EL (cell line): ENCODE measurements at places on chromosomes 7 and 10.
A peak's percentile ranks its signal among the peaks of the same experiment; 100 is the strongest.

GRCh38 chr7:104960741-104961448 is 53.1 kb upstream of the KMT2E start:
- DNase-seq = no peak

DNA sequence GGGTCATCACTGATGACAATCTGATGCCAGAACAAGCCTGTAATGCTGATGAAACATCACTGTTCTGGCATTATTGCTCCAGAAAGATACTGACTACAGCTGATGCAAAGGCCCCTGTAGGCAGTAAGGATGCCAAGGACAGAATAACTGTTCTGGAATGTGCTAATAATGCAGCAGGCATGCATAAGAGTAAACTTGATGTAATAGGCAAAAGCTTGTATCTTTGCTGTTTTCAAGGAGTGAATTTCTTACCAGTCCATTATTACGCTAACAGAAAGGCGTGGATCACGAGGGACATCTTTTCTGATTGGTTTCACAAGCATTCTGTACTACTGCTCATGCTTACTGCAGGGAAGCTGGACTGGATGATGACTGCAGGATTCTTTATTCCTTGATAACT is 18.7 kb downstream of the LCOR start:
- peak; percentile 96 for DNase-seq

GRCh38 chr10:70132098-70133029 is at the start of gene AIFM2:
Gene AIFM2 (minus strand): TSS chr10:70132825. CDS start chr10:70124084, 8,741 bp downstream.
- peak; percentile 83 for DNase-seq

DNA sequence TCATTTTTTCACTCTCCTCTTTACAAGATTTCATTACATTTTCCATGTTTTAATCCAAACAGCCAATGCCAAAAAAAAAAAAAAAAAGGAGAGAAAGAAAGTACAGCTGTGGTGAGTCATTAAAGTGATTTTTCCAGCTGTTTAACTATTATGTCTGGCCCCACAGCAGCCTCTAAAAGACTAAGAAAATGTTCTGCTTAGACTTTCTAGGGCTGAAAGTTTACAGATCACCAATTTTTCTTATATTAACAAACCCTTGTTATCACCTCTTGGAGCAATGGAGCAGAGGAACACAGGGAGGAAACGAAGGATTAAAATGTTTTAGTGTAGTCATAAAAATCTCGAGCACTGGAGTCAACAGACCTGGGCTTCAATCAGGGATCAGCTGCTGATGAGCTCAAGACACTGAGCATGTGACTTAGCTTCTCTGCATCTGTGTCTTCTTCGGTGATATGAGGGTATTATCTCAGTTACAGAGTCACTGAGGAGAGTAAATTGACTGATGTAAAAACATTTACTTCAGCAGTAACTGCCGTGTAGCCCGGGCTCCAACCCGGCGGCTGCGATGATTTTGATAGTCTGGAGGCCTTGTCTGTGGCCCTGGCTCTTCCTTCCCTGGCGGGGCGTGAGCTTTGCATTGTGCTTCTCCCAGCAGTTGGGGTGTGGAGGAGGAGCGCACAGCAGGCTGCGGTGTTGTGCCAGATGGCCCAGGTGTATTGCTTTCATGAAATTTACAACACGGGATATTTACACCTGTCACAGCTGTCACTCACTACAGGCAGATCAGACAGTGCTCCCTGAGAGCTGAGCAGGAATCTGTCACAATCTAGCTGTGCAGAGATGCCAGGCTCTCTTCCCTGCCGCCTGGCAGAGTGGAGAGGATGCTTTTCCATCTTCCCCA is 298.3 kb upstream of the FZD8 start:
- no peak for DNase-seq

- DNase-seq = no peak
These were observed 98.0 kb downstream of the NPSR1 start for GRCh38 chr7:34756025-34756437.

- no peak for DNase-seq
These were observed 336.3 kb upstream of the LRRN3 start for GRCh38 chr7:110754649-110755048.

GRCh38 chr7:27936768-27937102 is 196.8 kb downstream of the TAX1BP1 start:
- no peak for DNase-seq
